ENCODE measurements at places on chromosomes 7 and 10.

GRCh38 chr7:37285706-37286453, 162.8 kb downstream of the ELMO1 start:
- peak; percentile 11 for DNase-seq

DNA sequence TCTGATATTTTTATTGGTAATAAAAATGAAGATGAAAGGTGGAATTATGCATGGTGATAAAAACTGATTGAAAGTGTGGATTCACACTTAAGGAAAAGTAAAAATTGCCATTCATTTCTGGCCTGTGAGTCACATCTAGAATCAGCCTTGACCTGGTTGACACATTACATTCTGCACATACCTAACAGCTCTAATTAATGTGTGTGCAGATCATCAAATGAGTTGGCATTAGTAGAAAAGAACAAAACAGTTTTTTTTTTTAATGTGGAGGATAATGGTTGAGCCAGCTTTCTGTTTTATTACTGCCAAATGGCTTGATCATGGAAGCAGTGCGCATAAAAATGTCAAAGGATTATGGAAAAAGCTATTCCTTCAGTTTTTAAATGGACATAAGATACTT, 142.6 kb upstream of the TMEM196 start:
- no peak for DNase-seq

DNA sequence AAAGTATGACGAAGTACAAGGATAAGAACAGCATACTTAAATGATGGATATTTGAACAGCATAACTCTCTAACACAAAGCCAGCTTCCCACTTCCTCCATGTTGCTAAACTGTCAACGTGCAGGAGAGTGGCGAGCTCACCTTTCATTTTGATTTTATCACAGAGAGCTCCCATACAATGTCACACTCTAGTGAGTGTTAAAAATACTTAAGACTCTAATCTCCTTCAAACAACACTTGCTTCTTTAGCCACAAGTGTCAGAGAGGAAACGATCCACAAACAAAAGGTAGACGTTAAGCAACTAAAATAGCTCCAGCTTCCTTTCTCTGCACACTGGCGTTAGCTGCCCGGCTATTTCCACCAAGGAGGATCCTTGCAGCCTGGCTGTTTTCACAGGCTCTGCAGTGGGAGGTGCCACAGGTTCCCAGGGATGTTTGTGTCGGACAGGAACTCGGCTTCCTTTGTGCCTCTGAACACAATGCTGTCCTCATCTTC, 194.6 kb downstream of the COBL start:
- no peak for DNase-seq

- DNase-seq: no peak
Measured at GRCh38 chr10:104049504-104050250, 36.0 kb downstream of the COL17A1 start.

Data from CD4-positive, alpha-beta T cell treated with Interferon alpha-2 for 1 hour (primary cell).